ENCODE measurements at places on chromosomes 12 and 14.

- peak; percentile 37 for DNase-seq
These were observed 1133.3 kb downstream of the BCL11B start for GRCh38 chr14:98138666-98139065.

GRCh38 chr14:105419195-105420091 is at the start of gene MTA1:
TSS of gene MTA1 (plus strand) at chr14:105419827. CDS start at chr14:105420036, 209 bp downstream.
- DNase-seq, result peak; percentile 17

DNA sequence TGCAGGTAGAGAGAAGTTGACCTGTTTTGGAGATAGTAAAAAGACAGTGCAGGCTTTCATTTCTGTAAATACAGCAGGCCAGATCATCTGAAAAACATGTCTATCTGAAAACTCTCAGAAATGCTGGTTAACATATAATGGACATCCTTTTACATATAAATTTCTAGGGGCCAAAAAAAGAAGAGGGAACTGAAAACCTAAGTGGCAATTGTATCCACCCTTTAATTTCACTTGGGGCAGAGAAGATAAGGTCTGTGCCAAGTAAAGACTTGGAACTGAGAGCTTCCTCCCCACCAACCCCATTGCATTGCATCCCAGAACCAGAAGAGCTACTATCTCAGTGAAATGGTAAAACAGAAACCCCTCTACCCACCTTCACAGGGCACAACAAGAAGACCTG is 141.0 kb downstream of the SRGAP1 start:
- DNase-seq, result no peak

DNA sequence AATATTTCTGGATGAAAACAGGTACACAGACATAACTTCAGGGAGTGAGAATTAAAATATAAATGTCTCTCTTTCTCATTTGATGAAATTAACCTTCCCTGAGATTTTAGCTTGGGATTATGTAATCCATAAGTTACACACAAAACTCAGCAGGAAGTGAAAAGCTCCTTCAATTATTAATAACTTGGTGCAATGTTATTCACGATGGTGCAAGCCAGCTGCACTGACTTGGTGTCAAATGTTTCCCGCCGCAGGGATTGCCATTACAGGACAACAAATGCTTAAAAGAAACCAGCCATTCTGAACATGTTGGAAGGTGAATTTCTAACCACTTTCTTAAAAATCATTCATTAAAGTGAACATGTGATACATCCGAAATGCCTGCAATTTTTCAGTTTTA is 250.4 kb downstream of the FOXN3 start:
- DNase-seq, result no peak

DNA sequence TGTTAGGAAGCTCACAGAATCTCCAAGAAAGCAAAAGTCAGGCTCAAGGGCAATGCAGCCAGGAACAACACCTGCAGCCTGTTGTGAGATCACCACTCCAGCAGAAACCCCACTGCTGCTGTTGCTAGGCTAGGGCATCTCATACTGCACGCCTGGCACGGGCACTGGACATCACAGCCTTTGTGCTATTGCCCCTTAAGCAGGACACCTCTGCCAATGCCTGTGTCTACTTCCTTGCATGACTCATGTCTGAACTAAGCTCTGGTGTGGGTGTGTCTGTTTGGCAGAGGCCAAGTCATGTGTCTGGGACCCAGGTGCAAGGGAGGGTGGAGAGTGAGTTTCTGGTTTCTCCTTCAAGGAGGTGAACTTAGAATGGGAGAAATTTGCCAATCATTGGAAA is 10.0 kb upstream of the DDX47 start:
- no peak for DNase-seq

GRCh38 chr12:17652436-17652835 is 437.6 kb downstream of the RERGL start:
- DNase-seq, result no peak

- no peak for DNase-seq
These were observed 72.3 kb downstream of the CDK17 start for GRCh38 chr12:96327889-96328288.

- DNase-seq, result no peak
These were observed 126.0 kb upstream of the FKBP4 start for GRCh38 chr12:2668816-2669215.

DNA sequence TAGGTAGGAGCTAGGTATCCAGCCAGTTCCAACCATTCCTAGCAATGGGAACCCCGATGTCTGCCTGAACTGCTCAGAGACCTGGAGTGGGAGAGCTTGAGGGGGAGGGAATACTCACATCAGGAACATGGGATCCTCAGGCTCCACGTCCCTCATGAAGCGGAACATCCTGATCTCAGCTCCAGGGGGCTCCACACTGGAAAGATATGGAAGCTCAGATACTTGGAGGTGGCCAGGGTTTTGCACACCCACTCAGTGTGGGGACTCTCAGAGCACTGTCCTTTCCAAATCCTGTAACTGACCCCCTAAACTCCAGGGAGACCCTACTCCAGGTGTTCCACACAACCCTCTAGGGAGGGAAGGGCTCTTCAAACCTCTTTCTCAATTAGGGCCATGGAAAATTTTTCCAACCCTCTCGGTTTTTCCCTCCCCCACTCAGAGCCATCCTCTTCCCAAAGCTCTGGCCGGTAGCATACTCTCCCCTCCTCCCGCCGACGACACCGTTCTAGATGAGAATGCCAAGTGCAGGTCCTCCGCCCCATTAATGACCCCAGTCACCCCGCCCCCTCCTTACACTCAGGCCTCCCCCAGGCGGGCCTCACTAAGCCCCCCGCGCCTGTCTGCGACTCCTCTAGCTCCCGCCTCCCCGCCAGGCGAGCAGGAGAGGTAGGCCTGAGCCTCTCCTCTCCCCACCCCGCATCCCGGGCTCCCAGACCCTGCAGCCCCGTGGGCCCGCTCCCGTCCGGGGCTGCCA is 597 bp downstream of the MLF2 start:
- DNase-seq, result no peak

- DNase-seq, result no peak
These were observed 111.0 kb downstream of the MNAT1 start for GRCh38 chr14:60845523-60845922.

DNA sequence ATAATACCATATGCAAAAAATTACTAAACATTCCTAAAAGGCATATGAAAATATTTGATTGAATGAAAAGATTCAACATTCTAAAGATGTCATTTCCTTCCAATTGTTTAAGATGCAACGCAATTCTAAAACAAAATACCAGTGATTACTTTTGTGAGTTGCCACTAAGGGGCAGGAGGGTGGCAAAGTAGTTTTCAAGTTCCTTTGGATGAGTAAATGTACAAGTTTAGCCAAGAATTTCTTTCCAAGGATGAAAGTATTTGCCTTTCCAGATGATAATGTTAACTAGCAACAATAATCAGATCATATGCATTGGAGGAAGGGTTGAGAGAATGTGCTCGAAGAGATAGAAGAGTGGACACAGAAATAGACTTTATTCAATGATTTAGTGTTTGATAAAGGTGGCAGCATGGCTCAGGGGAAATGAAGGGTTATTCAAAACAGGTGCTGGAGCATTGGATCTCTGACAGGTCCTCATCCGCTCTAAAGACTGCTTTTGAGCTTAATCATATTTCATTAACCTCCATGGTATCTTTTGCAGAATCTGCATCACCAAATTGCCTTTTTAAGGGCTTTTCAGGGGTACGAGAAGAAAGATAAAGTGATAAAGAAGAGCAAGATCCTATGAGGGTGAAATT is 678.5 kb upstream of the TBX3 start:
- DNase-seq, result no peak

DNA sequence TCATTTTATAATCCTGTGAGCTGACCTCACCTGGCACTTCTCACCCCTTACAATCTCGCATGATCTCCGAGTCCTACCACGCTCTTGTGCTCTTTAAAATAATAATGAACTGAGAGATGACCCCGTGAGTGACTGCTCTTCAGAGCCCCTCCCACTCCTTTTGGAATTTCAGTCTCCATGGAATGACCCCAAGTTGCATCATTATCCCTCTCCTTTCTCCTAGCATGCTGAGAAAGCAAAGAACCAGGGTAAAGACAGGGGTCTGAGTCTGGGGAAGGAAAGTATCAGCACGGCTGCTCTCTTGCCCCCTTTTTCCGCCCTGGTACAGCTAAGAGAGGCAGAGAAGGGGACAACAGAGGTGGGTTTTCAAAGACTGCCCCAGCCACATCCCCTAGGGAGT is 178.3 kb upstream of the PLEKHA5 start:
- no peak for DNase-seq

DNA sequence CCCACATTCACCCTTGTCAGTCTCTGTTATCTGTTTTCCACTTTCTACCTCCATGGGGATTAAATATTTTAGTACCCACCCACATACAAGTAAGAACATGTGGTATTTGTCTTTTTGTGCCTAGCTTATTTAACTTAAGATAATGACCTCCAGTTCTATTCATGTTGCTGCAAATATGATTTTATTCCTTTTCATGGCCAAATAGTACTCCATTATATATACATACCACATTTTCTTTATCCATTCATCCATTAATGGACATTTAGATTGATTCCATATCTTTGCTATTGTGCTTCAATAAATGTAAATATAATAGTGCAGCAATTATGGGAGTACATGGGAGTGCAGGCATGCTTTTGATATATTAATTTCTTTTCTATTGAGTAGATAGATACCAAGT is 185.8 kb downstream of the RPAP3 start:
- no peak for DNase-seq

GRCh38 chr12:9755567-9755966 is 5.1 kb downstream of the CD69 start:
- DNase-seq, result no peak

All from stimulated activated CD8-positive, alpha-beta memory T cell treated with anti-CD3 and anti-CD28 coated beads, Interleukin-4, amount 100 ng/mL, for 4 hours (primary cell).